Thoracic aorta (tissue), 2 donors: ENCODE measurements at places on chromosomes 12 and 14.

DNA sequence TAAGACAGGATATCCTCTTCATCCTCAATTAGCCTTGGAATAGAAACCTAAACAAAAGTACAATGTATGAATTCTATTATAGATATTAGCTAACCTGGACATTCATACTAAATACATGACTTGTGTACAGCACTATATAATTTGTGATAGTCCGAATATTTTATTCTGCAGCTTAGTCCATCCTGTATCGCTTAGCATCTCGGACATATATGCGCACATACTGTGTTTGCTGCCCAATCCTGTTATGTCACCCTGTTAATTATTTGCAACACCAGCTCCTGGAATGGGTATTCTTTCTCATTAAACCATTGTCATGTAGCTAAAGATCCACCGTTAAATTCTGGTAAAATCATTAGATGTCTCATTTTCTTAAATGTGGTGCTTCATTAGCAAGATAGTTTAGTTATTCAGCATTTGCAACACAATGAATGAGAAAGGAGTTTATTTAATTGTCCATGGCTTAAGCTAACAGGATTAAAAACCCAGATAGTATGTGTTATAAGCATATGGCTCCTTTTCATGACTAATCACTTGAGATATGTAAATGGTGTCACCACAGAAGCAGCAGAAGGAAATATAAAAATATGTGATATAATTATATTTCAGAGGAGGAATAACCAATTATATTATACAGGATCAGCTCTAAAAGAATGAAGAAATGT lies 156.0 kb upstream of the ARHGAP5 start:
- no peak overlapping the region for H3K27ac ChIP-seq
- no peaks in the 10 kb centered on the region for H3K27me3 ChIP-seq
- H3K36me3 ChIP-seq = no peaks in the 10 kb centered on the region
- H3K4me3 ChIP-seq = no peak overlapping the region

- H3K27ac ChIP-seq = no peak overlapping the region
- no peaks in the 10 kb centered on the region for H3K36me3 ChIP-seq
- H3K27me3 ChIP-seq = no peaks in the 10 kb centered on the region
- no peak for DNase-seq
Measured at GRCh38 chr12:117097159-117097558, 2.1 kb downstream of the TESC start.

DNA sequence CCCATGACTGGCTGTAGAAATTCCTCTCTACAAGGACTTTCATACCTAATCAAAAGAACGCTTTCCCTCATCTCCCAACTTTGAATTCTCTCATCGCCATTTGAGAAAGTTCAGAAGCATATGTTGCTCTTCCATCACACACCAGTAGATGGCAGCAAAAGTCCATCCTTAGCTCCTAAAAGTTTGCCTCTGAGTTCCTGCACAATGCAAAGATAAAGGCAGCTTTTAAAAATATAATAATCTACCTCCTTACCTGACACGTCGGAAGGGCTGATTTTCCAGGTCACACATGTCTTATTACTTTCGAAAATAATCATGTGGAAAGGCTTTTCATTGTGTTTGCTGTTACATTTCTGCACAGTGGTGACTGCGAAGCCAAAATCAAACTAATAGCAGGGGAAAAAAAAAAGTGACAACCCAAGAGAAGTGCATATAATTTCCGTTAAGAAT lies 456.7 kb upstream of the SEL1L start:
- no peak overlapping the region for H3K4me3 ChIP-seq
- peaks cover 8% of the 10 kb centered on the region for H3K4me1 ChIP-seq
- no peaks in the 10 kb centered on the region for H3K36me3 ChIP-seq
- H3K27ac ChIP-seq = no peak overlapping the region
- no peaks in the 10 kb centered on the region for H3K27me3 ChIP-seq

- H3K4me3 ChIP-seq = peak overlapping the region; percentile 45
- peaks cover 15% of the 10 kb centered on the region for H3K4me1 ChIP-seq
- H3K27ac ChIP-seq = peak overlapping the region; percentile 37
Measured at GRCh38 chr12:68521321-68521839, 89.3 kb upstream of the RAP1B start.

DNA sequence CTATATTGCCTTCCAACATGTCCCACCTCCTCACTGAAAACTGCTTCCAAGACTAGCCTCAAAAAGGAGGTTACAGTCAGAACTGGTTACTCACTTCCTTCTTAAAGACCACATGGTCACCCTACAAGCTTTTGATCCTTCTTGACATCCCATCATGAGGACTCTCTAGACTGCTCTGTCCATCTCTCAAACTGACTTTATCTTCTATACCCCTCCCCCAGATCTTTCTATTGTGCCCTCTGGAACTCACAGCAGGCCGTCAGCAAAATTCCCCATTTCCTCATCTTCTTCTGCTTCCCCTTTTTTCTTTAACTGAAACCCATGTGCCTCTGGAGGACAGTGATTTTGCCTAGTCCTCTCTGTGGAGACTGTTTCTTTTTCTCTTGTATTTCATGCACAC lies 18.1 kb upstream of the IGF1 start:
- no peaks in the 10 kb centered on the region for H3K36me3 ChIP-seq
- H3K4me3 ChIP-seq = no peak overlapping the region
- DNase-seq = no peak
- no peaks in the 10 kb centered on the region for H3K27me3 ChIP-seq
- H3K27ac ChIP-seq = no peak overlapping the region
